WERI-Rb-1 (cell line): ENCODE measurements at places on chromosomes 1 and 21.
A peak's percentile ranks its signal among the peaks of the same experiment; 100 is the strongest.

DNA sequence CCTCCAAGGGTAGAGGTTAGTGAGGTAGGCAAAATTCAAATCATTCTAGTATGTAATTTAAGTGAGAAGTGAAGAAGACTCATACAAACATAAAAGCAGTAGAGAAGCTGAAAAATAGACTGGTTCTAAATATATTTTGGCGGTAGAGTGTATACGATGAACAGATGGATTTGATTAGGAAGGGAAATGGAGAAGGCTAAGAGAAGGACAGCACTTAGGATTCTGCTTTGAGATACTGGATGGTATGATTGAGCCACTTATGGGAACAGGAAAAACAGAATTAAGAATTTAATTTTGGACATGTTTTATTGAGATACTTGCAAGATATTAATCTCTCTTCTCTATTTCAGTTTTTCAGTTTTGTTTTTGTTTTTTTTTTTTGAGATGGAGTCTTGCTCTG is 60.1 kb downstream of the EPB41 start:
- no peak for DNase-seq

DNA sequence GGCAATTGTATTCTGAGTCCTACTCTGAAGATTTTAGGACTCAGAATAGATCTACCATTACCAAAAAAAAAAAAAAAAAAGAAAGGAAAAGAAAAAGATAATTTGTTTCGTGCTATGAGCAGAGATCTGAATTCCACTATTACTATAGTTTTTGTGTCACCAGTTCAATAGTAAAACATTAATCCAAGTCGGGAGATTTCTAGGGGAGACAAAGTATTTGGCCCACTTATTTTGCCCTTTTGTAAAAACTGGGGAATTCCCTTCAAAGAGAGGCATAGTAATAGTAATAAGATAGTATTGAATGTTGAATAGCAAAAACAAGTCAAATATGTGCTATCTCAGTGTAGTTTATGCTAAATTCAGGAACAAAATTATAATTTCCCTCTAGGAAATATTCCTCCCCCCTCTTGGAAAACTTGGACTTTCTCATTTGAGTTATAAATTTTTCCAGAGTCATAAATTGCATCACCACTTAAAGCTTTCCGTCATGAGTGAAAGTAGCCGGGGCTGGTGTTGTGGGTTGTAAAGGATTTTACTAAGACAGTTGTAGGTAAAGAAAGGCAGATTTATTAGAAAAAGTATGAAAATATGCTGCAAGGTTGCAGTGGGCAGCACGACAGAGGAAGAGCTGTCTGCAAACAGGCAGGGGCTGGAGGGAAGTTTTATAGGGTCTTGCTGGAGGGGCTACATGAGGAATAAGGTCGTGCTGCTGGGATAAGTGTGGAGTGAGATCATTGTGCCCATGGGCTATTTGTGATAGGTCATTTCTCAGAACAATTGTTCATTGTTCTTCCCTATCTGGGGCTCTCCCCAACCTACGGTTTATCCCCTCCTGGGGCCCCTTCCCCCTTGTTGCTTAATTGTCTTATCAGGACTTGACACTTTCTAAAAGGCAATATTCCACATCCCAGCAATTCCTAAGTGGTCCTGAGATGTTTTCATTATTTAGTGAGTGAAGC is 1009.9 kb downstream of the PLA2G4A start:
- no peak for DNase-seq

DNA sequence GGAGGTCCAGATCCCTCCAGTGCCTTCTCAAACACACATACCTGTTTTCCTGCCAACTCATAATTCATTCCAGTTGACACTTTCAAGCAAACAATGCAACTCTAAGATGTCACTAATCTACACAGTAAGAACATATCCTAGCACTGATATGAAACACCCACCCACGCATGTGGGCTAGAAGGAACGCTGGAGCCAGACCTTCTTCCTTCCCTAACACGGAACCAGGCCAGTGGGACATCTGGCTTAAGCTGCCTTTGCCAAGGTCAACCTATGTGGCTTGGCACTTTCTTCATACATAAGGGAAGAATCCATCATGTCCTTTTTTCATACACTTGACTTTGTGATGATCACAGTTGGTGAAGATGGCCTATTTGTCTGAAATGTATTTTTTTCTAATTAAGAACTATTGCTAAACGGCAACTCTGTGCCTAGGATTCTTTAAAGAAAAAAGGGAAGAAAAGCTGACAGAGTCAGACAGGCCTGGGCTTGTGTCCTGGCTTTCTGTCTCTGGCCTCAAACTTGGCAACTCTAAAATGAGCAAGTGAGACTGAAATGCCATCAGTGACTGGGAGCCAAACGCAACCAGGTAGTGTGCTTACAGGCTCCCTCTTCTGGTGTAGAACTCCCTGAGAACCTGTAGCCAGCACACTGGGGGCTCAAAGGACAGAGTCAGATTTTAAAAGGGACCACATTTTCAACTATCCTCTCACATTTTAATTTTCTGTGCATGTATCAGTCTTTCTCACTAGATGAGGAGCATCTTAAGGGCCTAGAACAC is 92.6 kb upstream of the BEND5 start:
- DNase-seq = no peak

GRCh38 chr1:82503822-82504221 is 703.1 kb downstream of the ADGRL2 start:
- DNase-seq = no peak

DNA sequence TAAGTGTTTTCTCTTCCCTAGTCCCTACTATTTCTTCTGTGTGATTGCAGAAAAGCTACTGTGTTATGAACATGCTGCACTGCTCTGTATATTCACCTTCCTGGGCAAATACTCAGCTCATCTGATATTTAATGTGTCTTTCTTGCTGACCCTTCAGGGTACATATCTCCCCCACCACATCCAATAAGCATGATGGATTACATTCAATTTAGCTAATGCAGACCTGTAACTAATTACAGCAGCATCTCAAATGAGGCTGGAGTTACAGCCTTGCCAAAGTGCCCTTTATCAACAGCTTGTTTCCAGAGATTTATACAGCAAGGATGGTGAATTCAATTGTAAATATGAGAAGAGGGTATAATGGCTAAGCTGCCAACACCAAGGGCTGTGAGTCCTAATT is 144.0 kb downstream of the KCNH1 start:
- DNase-seq = no peak

- no peak for DNase-seq
These were observed 1.6 kb upstream of the PTGS2 start for GRCh38 chr1:186681801-186682200.

- no peak for DNase-seq
These were observed 27.1 kb upstream of the DISP1 start for GRCh38 chr1:222787729-222788128.

GRCh38 chr1:43614211-43614610 is 35.7 kb upstream of the KDM4A start:
- no peak for DNase-seq

- DNase-seq = no peak
These were observed 44.3 kb upstream of the GTF2B start for GRCh38 chr1:88935522-88936222.

DNA sequence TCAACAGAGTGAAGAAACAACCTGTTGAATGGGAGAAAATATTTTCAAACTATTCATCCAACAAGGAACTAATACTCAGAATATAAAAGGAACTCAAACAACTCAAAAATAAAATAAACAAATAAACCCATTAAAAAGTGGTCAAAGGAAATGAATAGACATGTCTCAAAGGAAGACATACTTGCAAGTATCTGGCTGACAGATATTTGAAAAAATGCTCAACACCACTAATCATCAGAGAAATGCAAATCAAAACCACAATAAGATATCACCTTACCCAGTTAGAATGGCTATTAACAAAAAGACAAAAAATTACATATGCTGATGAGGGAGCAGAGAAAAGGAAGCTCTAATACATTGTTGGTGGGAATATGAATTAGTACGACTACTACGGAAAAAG is 38.2 kb downstream of the TNFSF4 start:
- DNase-seq = no peak

DNA sequence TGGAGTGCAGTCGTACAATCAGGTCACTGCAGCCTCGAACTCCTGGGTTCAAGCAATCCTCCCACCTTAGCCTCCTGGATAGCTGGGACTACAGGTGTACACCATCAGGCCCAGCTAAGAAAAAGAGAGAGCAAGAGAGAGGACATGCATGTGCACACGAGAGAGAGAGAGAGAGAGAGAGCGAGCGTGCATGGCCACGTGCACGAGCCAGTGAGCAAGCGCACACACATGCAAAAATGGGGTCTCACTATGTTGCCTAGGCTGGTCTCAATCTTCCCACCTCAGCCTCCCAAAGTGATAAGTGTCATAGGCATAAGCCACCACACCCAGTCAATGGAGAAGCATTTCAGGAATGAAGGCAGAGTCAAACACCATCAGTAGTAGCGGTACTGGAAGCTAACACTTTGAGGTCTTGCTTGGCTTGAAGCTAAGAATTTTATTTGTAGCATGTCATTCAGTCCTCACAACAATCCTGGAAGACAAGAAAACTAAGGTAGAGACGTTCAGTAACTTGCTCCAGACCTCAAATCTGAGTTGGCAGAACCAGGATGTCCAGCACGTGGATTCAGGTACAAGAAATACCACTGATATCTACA is 14.5 kb downstream of the GNB1 start:
- no peak for DNase-seq

DNA sequence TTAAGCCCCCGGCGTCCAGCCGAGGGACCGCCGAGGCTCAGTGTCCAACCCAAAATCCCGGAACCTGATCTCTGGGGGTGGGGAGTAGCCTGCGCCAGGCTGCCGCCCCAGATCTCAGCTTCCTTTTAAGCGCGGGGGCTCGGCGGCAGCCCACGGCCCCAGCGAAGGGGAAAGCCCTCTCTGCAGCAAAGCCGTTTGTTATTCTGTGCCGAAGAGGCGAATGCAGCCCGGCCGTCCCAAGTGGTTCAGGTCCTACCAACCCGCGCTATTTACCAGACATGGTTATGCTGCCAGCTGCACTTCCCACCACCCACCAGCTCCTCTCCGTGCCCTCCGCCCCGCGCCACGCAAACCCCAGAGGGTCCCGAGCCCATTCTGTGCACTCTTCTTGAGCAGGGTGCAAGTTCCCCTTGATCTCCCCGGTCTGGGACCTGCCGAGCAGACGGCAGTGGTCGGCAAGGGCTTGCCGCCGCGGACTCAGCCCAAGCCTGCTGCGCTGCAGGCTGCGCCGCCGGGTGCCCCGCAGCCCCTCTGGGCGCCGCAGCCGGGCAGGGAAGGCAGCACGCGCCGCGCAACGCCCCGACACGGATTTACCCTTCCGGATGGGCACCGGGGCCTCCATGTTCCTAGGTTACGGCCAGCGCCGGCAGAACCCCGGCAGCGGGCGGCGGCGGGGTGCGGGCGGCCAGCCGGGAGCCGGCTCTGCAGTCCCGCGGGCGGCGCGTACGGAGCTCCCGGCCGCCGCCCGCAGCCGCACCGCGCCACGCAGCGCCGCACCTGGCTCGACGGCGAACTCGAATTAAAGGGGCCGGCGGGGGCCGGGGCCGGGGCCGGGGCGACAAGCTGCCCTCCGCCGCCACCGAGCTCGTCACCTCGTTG is 738 bp upstream of the KCNA2 start:
- peak; percentile 52 for DNase-seq

- DNase-seq = no peak
These were observed 13.2 kb upstream of the C2CD2 start for GRCh38 chr21:41966872-41967621.

DNA sequence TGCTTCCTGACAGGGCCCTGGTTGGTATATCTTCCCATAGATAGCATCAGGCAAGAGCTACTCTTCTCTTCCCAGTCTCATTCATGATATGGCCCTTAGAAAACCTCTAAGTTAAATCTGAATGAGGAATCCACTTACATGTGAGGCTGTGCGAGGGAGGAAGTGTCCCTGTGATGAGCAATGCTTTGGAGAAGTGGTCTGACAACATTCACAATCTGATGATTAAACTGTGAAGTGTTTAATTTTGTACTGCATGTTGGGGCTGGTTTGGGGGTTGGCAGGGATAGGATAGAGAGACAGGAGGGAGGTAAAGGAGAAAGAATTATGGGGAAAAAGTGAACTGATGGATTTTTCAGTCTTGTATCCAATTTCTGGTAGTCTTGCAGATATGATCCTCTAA is 421.2 kb upstream of the DAB1 start:
- no peak for DNase-seq

DNA sequence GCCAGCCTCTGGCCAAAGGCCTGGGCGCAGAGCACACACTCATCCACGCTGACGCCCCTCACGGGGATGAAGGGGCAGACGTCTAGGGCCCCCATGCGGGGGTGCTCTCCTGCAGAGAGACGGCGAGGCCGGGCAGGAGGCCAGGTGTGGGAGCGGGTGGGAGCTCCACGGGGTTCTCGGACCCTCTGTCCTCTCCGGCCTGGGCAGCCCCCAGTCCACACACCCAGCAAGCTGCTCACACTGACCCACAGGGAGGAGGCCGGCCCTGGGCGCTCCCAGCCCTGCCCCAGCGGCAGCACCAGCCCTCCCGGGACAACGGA is 2.5 kb downstream of the FTCD start:
- no peak for DNase-seq

- DNase-seq = peak; percentile 73
These were observed at the start of gene DRAXIN for GRCh38 chr1:11691302-11691914. Gene DRAXIN (plus strand): TSS chr1:11691710. CDS start chr1:11706259, 14,549 bp downstream.

GRCh38 chr1:22796642-22797041 is 86.0 kb downstream of the EPHB2 start:
- no peak for DNase-seq

DNA sequence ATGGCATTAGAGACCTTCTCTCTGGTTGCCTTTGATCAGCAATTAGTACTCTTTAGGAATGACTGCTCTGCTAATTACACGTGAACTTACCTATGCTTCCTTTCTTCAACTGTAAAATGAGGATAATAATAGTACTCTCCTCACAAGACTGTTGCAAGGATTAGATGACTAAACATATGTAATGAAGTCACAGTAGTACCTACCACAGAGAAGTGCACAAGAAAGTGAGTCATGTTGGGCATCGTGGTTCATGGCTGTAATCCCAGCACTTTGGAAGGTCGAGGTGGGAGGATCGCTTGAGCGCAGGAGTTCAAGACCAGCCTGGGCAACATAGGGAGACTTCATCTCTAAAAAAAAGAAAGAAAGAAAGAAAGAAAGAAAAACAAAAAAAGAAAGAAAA is 68.1 kb upstream of the AK4 start:
- DNase-seq = no peak

- peak; percentile 78 for DNase-seq
These were observed 74.2 kb upstream of the CD53 start for GRCh38 chr1:110798691-110799256.

GRCh38 chr21:43790010-43790524 is 690 bp downstream of the RRP1 start:
- DNase-seq = no peak

DNA sequence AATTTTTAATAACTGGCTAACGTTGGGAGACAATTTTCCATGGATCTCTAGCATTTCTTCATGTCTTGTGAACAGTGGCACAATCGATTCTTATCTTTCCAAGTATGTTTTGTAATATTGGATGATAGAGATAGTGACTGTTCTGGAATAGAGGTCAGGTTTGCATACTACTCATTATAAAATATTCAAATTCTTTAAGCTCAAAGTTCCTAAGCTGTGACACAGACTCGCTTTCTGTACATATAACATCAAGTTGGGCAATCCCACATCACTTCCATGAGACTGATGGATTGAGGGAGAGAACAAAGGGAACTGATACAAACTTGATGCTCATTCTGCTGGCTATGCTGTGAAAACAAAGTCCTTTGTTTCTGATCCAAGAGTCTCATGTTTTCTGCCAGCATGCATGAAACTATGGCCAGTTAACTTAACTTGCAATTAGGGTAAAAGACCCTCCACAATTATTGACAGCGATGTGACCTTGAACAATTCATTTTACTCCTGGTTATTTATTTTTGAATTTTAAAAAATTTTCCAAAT is 392.4 kb downstream of the TTLL7 start:
- no peak for DNase-seq
